ENCODE measurements at places on chromosomes 11 and 22.

GRCh38 chr11:129700701-129701100 is 114.9 kb upstream of the TMEM45B start:
- no peak for DNase-seq

DNA sequence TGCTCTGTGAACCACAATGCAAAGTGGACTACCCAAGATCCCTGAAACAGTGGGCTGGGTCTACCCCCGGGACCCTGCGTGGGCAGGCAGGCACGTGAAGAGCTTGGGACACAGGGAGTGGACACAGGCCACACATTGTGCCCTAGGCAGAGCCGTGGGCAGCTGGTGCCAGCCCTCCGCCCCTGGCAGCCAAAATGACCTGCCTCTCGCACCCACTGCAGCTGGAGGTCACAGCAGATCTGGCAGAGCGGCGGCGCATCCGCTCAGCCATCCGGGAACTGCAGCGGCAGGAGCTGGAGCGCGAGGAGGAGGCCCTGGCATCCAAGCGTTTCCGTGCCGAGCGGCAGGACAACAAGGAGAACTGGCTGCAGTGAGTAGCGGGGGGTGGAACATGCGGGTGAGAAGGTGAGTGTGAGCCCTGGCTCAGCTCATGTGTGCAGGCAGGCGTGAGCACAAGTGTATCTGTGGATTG is 6.7 kb downstream of the SMTN start:
- DNase-seq, result no peak

GRCh38 chr11:20421946-20422345 is 34.4 kb downstream of the PRMT3 start:
- no peak for DNase-seq

GRCh38 chr22:49307481-49307830 is 520.2 kb downstream of the BRD1 start:
- no peak for DNase-seq

GRCh38 chr22:20146777-20147176 is 4.1 kb downstream of the CCDC188 start:
- DNase-seq, result no peak

DNA sequence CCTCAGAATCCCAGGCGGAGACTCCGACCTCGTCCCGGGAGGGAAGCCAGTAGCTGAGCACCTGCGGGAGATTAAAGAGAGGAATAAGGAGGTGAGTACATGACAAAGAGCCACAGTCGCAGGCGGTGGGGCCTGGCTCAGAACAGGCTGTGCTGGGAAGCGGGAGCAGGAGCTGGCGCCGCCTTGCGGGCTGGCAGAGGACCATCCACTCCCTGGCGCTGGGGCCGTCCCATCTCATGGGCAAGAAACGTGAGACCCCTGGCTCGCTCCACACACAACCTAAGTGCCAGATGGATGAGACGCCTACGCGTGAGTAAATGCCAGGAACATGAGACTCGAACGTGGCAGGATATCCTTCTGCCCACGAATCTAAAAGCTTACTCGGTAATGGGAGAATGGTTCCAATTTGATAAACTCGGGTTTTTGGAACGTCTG is 6.3 kb downstream of the CEND1 start:
- DNase-seq, result no peak

DNA sequence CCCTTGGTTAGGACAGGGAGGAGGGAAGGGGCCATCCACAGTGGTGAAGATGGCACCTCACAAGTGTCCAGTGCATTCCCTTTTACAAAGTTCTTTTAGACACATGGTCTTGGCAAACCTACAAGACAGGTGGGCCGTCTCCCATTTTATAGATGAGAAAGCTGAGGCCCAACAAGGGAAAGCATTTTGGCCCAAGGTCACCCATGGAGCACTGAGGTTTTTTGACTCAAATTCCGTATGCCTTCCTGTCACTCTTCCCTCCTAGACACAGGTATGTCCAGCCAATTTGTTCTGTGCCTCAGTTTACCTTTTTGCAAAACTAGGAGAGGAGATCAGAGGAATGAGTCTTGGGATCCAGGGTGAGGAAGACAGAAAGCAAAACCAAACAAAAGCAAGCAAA is 1.2 kb downstream of the C1QTNF4 start:
- no peak for DNase-seq

GRCh38 chr11:120208777-120209176 is 2.1 kb upstream of the OAF start:
- DNase-seq, result no peak

Measured in stimulated activated CD4-positive, alpha-beta T cell treated with anti-CD3 and anti-CD28 coated beads, Interleukin-1b, Interleukin-23, amount 100 ng/mL, for 24 hours (primary cell).